ENCODE measurements at places on chromosomes 6 and 20. TPM values are rescaled to one million over a fixed set of nuclear protein-coding genes. Genes with fewer than 3 reads are reported as not detected.
A peak's percentile ranks its signal among the peaks of the same experiment; 100 is the strongest.

- H3K36me3 ChIP-seq: no peaks in the 10 kb centered on the region
- peak overlapping the region; percentile 25 for H3K4me3 ChIP-seq
- H3K4me1 ChIP-seq: peaks cover 2% of the 10 kb centered on the region
- no peak overlapping the region for H3K27ac ChIP-seq
Measured at GRCh38 chr20:22586645-22587310, 2.4 kb upstream of the FOXA2 start.

GRCh38 chr6:129046526-129046925, 163.6 kb downstream of the LAMA2 start:
- H3K4me3 ChIP-seq: no peak overlapping the region
- no peaks in the 10 kb centered on the region for H3K36me3 ChIP-seq
- H3K27me3 ChIP-seq: no peaks in the 10 kb centered on the region
- no peak for DNase-seq
- H3K27ac ChIP-seq: no peak overlapping the region

DDAH2 gene
- 266 TPM for total RNA-seq

GRCh38 chr20:64027981-64028685, 7.8 kb upstream of the C20orf204 start:
- no peak overlapping the region for H3K27ac ChIP-seq
- H3K36me3 ChIP-seq: no peaks in the 10 kb centered on the region
- no peak for DNase-seq
- H3K4me3 ChIP-seq: no peak overlapping the region
- H3K27me3 ChIP-seq: no peaks in the 10 kb centered on the region
- H3K4me1 ChIP-seq: peaks cover 2% of the 10 kb centered on the region

- H3K4me3 ChIP-seq: no peak overlapping the region
- H3K36me3 ChIP-seq: no peaks in the 10 kb centered on the region
- no peak overlapping the region for H3K27ac ChIP-seq
- no peak for DNase-seq
Measured at GRCh38 chr6:129903082-129903481, 42.0 kb upstream of the TMEM244 start.

DNA sequence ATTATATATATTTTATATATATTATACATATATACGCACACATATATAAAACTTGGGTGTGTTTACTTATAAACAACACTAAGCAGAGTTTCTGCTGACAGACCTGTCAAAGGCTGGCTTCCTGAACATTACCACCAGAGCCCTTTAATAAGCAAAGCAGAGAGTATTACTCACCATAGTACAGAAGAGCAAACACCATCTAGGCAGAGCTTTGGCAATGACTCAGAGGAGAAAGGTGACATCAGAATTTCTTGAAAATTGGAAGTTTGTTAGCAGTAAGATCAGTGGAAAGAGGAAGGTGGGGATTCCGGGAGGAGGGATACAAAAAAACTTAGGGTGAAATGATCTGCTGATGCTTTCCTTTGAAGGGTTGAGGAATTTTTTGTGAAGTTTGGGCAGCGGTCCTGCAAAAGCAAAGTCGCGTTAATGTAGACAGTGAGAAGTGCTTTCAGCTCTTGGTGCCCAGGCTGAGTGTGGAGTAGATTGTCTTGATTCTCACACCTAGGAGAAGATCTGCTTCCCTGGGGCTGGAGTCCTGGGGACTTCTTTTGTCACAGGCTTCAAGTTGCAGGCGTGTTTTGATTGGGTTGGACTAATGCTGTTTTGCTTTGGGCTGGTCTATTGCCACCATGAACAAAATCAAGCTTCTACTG, 109.6 kb upstream of the BACH2 start:
- H3K4me1 ChIP-seq: peaks cover 9% of the 10 kb centered on the region
- H3K27ac ChIP-seq: no peak overlapping the region
- peaks cover 3% of the 10 kb centered on the region for H3K27me3 ChIP-seq
- no peaks in the 10 kb centered on the region for H3K36me3 ChIP-seq
- no peak for DNase-seq
- H3K4me3 ChIP-seq: no peak overlapping the region

ETV7 gene
- not detected for total RNA-seq

ARMC12 gene
- 2.6 TPM for total RNA-seq

DNA sequence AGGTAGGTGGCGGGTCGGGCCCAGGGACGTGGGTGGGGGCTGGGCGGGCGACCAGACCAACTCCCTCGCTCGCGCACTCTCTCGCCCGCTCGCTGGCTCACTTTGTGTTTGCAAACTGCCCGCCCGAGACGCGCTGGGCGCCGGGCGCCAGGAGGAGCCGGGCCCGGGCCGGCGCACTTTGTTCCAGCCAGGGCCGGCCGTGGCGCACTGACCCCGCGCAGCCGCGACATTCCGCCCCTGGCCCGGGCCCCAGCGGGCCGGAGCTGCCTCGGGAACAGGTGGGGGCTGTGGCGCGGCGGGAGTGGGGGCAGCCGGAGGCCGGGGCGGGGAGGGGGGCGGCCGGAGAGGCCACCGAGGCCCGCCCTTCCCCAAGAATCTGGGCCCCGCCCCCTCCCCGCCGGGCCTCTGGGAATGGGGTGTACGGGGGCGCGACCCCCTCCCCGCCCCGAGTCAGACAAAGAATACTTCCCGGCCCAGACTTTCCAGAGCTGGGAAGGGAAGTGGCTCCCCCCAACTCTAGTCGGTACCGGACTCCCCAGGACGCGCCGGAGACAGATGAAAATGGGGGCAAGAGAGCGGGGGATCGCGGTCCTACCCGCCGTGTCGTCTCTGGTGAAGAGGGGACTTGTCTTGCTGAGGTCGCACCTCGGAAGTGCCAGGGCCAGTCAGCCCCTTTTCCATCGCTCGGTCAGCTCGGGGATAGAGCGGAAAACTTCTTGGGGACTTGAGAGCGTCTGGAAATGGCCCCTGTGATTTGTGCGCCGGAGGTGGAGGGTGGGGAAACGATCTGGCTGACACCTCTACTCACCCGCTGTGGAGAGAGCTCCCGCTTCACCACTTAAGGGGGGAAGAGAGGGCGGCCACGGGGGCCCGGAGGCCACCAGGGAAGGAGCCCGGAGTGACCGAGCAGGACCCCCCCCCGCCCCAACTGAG, 951 bp downstream of the FOXP4 start:
- DNase-seq: peak; percentile 61
- H3K4me3 ChIP-seq: peak overlapping the region; percentile 93
- peak overlapping the region; percentile 38 for H3K27ac ChIP-seq
- H3K4me1 ChIP-seq: peaks cover 10% of the 10 kb centered on the region
- H3K36me3 ChIP-seq: no peaks in the 10 kb centered on the region

GRCh38 chr20:20782231-20782630, 69.8 kb upstream of the RALGAPA2 start:
- no peaks in the 10 kb centered on the region for H3K4me1 ChIP-seq
- H3K27me3 ChIP-seq: no peaks in the 10 kb centered on the region
- no peak overlapping the region for H3K4me3 ChIP-seq

- no peaks in the 10 kb centered on the region for H3K4me1 ChIP-seq
- peaks cover 5% of the 10 kb centered on the region for H3K36me3 ChIP-seq
- H3K27me3 ChIP-seq: no peaks in the 10 kb centered on the region
- no peak overlapping the region for H3K4me3 ChIP-seq
Measured at GRCh38 chr6:97110626-97111025, 172.4 kb downstream of the MMS22L start.

SPEF1 gene
- total RNA-seq: 0.22 TPM

- peaks cover 6% of the 10 kb centered on the region for H3K27me3 ChIP-seq
- no peak overlapping the region for H3K4me3 ChIP-seq
- peaks cover 13% of the 10 kb centered on the region for H3K4me1 ChIP-seq
- DNase-seq: no peak
- no peaks in the 10 kb centered on the region for H3K36me3 ChIP-seq
- H3K27ac ChIP-seq: no peak overlapping the region
Measured at GRCh38 chr6:157602521-157603295, 220.3 kb upstream of the SNX9 start.

STMND1 gene
- not detected for total RNA-seq

- H3K27me3 ChIP-seq: peaks cover 13% of the 10 kb centered on the region
- DNase-seq: no peak
- peak overlapping the region; percentile 39 for H3K27ac ChIP-seq
Measured at GRCh38 chr20:33645072-33645358, 17.1 kb upstream of the C20orf144 start.

- peak overlapping the region; percentile 52 for H3K27ac ChIP-seq
- DNase-seq: no peak
- H3K36me3 ChIP-seq: peaks cover 4% of the 10 kb centered on the region
- no peak overlapping the region for H3K4me3 ChIP-seq
- peaks cover 42% of the 10 kb centered on the region for H3K4me1 ChIP-seq
Measured at GRCh38 chr20:56956534-56956933, 309.9 kb downstream of the BMP7 start.

DNA sequence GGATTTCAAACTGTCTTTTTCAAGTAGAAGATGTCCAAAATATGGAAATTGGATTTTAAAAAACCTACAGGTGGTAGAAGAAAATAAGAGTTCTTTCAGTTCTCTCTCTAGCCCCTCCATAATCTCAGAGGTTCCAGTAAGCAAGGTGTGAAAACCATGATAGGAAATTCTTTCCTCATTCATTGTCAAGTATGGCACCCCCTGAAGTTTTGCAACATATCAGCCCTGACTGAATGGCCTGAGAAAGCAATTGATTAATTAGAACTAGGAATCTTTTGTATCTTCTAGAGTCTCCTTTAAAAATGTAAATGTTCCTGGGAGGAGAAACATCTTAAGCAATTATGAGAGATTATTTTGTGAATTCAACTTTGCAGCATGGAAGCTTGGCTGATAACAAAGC, 198.7 kb upstream of the STXBP5 start:
- DNase-seq: no peak
- H3K27me3 ChIP-seq: no peaks in the 10 kb centered on the region
- H3K27ac ChIP-seq: no peak overlapping the region
- H3K4me3 ChIP-seq: no peak overlapping the region
- H3K36me3 ChIP-seq: peaks cover 5% of the 10 kb centered on the region

CST4 gene
- not detected for total RNA-seq

ULBP2 gene
- 5.4 TPM for total RNA-seq

SLC17A3 gene
- not detected for total RNA-seq

GRCh38 chr6:96657344-96657743, 94.4 kb downstream of the FHL5 start:
- no peak overlapping the region for H3K4me3 ChIP-seq
- H3K27me3 ChIP-seq: no peaks in the 10 kb centered on the region
- H3K36me3 ChIP-seq: peaks cover 15% of the 10 kb centered on the region
- peaks cover 39% of the 10 kb centered on the region for H3K4me1 ChIP-seq
- H3K27ac ChIP-seq: peak overlapping the region; percentile 59

OR12D3 gene
- total RNA-seq: not detected

- no peak for DNase-seq
- H3K4me1 ChIP-seq: no peaks in the 10 kb centered on the region
- no peaks in the 10 kb centered on the region for H3K27me3 ChIP-seq
- no peak overlapping the region for H3K4me3 ChIP-seq
- H3K36me3 ChIP-seq: no peaks in the 10 kb centered on the region
Measured at GRCh38 chr6:169342710-169343109, 89.1 kb upstream of the THBS2 start.

POLH gene
- total RNA-seq: 20.2 TPM

DNA sequence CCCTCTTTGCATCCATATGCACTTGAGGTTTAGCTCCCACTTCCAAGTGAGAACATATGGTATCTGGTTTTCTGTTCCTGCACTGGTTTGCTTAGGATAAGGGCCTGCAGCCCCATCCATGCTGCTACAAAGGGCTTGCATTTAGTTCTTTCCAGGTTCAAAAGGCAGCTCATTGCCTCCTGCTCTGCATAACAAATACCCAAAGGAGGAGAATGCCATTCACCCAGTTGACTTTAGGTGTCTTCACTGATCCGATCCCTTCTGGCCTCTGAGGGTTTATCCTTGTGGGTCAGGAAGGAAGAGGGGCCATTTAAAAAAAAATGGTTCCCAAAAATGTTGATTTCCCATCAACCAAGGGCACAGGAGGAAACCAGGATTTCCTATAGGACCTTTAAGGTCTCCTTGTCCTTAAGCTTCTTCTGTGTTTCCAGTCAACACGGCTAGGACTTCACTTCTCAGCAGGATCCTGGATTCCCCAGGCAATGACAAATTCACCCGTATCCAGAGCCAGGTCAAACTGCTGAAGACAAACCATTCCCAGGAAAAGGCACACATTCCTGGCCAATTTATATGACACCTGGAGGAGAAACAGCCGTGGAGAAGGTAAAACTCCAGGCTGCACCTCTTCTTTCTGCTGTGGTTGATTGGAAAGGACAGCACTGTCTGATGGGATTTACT, 447.7 kb upstream of the CDH4 start:
- no peak overlapping the region for H3K4me3 ChIP-seq
- H3K36me3 ChIP-seq: no peaks in the 10 kb centered on the region
- DNase-seq: no peak

GRCh38 chr20:33159713-33160112, 8.2 kb upstream of the BPIFA2 start:
- no peak overlapping the region for H3K27ac ChIP-seq
- DNase-seq: no peak
- peaks cover 2% of the 10 kb centered on the region for H3K27me3 ChIP-seq

DNA sequence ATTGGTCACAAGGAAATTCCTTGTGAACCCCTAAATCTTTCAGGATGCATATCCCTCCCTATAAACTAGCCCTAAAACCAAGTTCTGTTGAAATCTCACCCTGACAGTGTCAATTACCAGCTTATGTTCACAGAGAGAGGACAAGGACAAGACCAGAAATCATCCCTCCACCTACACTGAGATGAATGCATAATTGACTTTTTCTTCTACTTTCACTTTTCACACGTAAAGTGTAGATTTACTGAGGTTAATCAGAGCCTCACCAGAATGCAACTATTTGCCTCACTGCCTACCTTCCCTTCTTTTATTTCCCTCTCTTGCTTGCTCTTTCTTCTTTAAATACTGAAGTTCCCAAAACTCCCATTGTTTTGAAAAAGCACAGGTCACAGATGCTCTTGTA, 15.3 kb upstream of the NKAIN2 start:
- no peaks in the 10 kb centered on the region for H3K36me3 ChIP-seq
- no peak for DNase-seq
- no peaks in the 10 kb centered on the region for H3K27me3 ChIP-seq
- H3K4me1 ChIP-seq: no peaks in the 10 kb centered on the region

DNA sequence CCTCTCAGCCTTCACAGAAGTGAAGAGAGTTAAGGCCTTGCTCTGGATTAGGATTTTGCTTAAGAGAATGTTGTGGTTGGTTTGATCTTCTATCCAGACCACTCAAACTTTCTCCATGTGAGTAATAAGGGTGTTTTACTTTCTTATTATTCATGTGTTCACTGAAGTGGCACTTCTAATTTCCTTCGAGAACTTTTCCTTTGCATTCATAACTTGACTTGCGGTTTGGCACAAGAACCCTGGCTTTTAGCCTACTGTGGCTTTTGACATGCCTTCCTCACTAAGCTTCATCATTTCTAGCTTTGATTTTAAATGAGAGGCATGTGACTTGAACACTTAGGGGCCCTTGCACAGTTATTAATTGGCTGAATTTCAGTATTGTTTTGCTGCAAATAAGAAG, 166.1 kb upstream of the OPRM1 start:
- no peak overlapping the region for H3K4me3 ChIP-seq
- H3K27me3 ChIP-seq: no peaks in the 10 kb centered on the region
- H3K4me1 ChIP-seq: no peaks in the 10 kb centered on the region

BMP6 gene
- total RNA-seq: 0.25 TPM

- no peaks in the 10 kb centered on the region for H3K4me1 ChIP-seq
- DNase-seq: no peak
- H3K27me3 ChIP-seq: peaks cover 2% of the 10 kb centered on the region
Measured at GRCh38 chr20:24683676-24684075, 214.2 kb downstream of the SYNDIG1 start.

GRCh38 chr6:95882371-95882770, 133.4 kb upstream of the FUT9 start:
- H3K4me1 ChIP-seq: no peaks in the 10 kb centered on the region
- H3K27me3 ChIP-seq: no peaks in the 10 kb centered on the region
- H3K36me3 ChIP-seq: no peaks in the 10 kb centered on the region
- H3K27ac ChIP-seq: no peak overlapping the region

ADGRF5 gene
- 0.37 TPM for total RNA-seq

Data from glutamatergic neuron (in vitro differentiated cells).